ENCODE measurements at places on chromosomes 3 and 15.
A peak's percentile ranks its signal among the peaks of the same experiment; 100 is the strongest.

GRCh38 chr15:67110361-67110781 lies 45.0 kb downstream of the SMAD3 start:
- DNase-seq, result no peak

DNA sequence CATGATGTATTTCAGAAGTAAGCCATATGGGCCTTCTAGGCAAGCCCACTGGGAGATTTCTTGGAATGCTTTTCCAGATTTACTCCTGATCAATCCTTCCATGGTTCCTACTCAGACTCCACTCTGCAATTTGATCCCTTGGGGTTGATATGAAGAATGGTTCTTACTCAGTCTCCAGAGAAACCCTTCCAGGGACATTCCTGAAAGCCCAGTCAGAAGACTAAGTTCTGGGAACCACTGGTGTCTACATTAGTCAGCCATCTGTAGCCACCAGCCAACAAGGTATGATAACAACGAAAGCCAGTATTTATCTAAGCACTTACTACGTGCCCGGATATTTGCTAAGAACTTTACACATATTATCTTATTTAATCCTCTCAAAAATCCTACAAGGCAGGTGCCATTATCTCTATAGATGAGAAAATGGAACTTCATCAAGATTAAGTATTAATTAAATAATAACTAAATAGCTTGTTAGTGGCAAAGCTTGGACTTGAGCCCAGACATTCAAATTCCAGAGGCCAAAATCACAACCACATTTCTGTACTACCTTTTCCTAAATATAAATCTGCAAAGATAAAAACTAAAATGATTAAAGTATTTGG lies 32.7 kb downstream of the ZNF385D start:
- peak; percentile 44 for DNase-seq

GRCh38 chr3:109569135-109569846 lies 231.9 kb upstream of the DPPA4 start:
- no peak for DNase-seq

DNA sequence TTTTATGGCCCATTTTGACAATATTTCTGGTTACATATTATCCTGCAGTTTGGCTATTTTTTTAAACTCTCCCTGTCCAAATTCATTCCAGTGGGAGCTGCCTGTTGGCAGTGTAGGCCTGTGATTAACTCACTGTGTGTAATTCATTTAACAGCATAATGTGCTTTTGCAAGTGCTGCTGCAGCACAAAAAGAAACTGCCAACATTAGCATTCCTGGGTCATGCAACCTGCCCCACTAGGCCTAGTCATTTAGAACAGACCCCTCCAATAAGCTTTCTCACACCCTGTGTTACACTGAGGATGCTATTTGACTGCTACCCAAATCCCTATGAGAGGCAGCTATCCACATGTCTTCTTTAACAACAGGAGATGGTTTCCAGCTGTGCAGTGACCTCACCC lies 251.2 kb upstream of the UBE2E2 start:
- no peak for DNase-seq

GRCh38 chr3:50320853-50321335 lies 1.7 kb downstream of the HYAL2 start:
- DNase-seq, result peak; percentile 79

DNA sequence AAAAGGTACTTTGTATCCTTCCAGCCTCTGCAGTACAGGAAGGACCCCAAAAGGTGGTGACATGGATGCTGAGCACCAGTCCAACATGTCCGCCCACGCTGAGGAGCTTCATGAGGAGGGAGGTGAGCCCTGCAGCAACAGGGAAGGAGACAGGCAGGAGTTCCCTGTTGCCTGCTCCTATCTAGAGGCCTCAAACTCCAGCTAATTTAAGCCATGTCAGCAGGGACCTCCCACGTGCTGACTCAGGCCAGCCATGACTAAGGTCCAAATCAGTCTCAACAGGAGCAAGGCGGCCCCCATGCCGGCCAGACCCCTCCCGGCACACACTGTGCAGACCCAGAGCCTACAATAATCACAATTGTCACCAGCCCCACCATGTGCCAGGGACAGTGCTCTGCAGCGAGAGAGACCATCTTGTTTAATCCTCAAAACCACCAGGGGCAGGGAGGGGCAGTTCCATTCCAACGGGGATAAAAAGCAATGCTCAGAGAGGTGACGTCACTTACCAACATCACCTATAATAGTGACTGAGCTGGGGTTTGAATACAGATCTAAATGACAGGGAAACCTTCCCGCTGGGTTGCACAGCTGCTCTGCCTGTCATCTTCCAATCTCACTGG lies 54.5 kb upstream of the GATA2 start:
- peak; percentile 60 for DNase-seq

Measured in hepatic stellate cell (primary cell).